Activated T-cell treated with anti-CD3 and anti-CD28 coated beads, Interleukin-2, amount 50 U/mL, for 4 hours (primary cell): ENCODE measurements at places on chromosomes 3 and 15. TPM values are rescaled to one million over a fixed set of nuclear protein-coding genes. Genes with fewer than 3 reads are reported as not detected.
A peak's percentile ranks its signal among the peaks of the same experiment; 100 is the strongest.

FHIT gene
- total RNA-seq, result 0.66 TPM

PRSS50 gene
- total RNA-seq, result not detected

PP2D1 gene
- not detected for total RNA-seq

POTEB gene
- total RNA-seq, result not detected

PARP3 gene
- total RNA-seq, result 9.4 TPM

VEPH1 gene
- not detected for total RNA-seq

GOLGA8M gene
- total RNA-seq, result not detected

CPNE4 gene
- not detected for total RNA-seq

MEX3B gene
- 0.55 TPM for total RNA-seq

GRCh38 chr3:186886202-186886981, 43.9 kb downstream of the ADIPOQ start:
- no peak for DNase-seq

DNA sequence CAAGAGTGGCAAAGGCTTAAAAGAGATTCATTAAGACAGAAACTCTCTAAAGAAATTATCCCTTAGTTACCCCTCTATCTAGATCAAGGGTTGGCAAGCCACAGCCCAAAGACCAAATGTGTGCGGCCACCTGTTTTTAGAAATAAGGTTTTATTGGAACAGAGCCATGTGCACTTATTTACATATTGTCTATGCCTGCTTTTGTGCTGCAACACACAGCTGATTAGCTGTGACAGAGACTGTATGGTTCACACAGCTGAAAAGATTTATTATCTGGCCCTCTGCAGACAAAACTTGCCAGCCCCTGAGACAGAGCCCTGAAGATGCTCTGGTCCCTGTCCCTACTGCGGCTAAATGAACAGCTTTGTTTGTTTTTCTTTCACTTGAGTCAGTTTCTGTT, 88.1 kb downstream of the ADAMTS9 start:
- no peak for DNase-seq

DNA sequence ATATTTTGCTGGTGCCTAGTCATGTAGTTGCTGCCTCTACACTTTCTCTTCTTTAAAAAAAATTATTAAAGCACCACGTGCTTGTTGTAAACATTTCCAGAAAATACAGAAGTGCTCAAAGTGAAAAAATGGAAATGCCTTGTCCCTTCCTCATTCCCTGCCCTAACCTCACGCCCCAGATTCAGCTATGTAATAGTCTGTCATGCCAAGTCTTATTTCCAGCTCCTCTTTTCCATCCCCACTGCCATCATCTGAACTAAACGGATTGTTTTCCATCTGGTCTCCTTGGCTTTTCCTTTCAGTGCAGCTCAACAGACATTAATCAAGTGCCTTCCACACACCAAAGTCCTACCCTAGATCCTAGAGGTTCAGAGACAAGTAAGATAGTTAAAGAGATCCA, 15.5 kb downstream of the ZNF774 start:
- DNase-seq, result no peak

DNA sequence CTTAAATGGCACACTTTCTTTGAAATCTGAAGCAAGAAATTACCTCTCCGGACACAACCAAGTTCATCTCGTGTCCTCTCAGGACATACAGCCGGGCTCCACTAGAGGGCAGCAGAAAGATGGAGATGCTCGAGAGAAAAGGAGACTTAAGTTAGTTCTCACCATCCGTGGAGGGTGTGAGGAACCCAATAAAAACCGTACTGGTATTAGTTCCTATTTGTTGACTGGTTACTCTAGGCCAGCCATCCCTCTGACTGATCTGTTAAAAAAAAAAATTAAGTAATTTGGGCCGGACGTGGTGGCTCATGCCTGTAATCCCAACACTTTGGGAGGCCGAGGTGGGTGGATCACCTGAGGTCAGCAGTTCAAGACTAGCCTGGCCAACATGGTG, 7.9 kb upstream of the CYP11A1 start:
- peak; percentile 84 for DNase-seq

DNA sequence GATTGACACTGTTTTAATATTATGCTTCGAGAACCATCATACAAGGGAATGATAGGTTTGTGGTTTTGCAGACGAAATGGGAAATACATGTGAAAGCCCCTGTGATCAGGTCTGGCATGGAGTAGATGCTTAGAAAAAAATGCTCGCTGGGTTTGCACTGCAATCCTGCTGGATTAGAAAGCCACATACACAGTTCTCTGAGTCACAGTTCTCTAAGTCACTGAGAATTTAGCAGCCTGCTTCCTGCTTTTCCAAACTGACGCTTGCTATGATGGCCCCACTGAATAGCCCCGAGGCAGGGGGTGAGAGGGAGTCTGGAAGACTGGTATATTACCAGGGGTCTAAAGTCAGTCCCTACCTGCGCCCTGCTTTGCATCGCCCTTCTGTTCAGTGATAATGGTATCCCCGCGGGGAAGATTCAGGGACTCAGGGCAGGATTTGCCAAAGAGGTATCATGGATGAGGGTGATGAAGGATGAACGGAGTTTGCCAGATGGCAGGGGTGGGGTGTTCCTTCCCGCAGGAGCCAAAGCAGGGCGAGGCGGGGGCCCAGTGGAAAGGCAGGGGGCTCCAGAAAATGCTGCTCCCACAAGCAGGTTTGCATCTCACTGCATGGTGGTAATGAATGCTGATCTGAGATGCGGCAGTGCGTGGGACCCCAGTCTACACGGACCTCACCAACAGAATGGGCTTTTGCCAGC, 82.3 kb downstream of the IQSEC1 start:
- no peak for DNase-seq

DNA sequence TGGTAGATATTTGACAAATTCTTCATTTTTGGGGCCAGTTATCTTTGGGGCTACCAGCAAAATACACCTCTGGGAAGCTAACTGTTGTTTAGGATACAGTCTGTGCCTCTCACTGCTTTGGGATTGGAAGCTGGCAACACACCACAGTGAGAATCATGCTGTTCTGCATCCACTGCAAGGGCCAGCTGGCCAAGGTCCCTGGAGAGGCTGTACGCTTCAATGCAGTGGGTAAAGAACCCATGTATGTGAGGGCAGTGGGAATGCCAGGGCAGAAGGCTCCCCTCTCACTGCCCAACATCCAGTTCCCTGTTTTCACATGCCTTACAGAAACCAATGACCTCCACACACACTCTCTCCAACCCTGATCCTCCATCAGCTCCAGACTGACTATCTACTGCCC, 20.1 kb downstream of the ZDHHC3 start:
- DNase-seq, result no peak

GRCh38 chr3:118809696-118810498, 224.7 kb downstream of the IGSF11 start:
- no peak for DNase-seq

DNA sequence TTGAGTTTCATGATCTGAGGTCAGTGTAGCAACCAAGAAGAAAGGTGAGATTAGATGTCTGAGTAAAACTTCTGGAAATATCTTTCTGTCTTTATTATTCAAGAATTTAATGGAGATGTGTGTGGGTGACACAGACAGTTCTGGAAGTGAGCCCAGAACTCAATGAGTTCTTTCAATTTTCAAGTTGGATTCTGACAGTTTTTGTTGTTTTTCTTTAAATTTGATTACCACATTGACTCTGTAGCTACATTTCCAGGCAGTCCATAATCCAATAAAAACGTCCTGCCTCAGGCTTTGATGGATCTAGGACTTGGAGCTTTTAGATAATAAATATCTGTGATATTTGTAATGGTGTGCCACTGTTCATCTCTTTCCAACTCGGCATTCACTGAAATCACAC, 3.9 kb upstream of the PARP14 start:
- no peak for DNase-seq

GRCh38 chr3:147215660-147216059, 190.7 kb downstream of the ZIC4 start:
- DNase-seq, result no peak

DNA sequence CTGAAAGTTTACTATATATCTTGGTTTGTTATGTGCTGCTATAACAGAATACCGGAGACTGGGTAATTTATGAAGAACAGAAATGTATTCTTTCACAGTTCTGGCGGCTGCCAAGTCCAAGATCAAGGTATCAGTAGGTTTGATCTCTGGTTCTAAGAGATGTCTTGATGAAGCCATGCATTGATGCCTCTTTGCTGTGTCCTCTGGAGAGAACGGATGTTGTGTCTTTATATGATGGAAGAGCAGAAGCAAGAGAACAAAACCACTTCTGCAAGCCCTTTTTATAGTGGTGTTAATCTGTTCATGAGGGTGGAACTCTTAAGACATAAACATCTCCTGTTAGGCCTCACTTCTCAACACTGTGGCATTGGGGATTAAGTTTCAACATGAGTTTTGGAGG, 62.7 kb downstream of the TCF12 start:
- no peak for DNase-seq

DNA sequence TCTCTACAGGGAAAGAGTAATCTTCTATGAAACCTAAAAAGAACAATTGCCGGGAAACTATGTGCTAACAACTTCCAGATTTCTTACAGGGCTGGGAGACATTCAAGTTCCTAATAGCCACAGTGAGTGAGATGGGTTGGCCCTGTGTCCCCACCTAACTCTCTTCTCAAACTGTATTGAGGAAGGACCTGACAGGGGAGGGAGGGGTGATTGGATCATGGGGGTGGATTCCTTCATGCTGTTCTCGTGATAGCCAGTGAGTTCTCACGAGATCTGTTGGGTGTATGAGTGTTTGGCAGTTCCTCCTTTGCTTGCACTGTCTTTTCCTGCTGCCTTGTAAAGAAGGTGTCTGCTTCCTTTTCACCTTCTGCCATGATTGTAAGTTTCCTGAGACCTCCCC, 958.7 kb downstream of the AGBL1 start:
- no peak for DNase-seq

- DNase-seq, result no peak
These were observed 69.8 kb downstream of the FGF7 start for GRCh38 chr15:49492830-49493229.

- no peak for DNase-seq
These were observed 53.4 kb downstream of the UBE2E1 start for GRCh38 chr3:23859012-23859743.

DNA sequence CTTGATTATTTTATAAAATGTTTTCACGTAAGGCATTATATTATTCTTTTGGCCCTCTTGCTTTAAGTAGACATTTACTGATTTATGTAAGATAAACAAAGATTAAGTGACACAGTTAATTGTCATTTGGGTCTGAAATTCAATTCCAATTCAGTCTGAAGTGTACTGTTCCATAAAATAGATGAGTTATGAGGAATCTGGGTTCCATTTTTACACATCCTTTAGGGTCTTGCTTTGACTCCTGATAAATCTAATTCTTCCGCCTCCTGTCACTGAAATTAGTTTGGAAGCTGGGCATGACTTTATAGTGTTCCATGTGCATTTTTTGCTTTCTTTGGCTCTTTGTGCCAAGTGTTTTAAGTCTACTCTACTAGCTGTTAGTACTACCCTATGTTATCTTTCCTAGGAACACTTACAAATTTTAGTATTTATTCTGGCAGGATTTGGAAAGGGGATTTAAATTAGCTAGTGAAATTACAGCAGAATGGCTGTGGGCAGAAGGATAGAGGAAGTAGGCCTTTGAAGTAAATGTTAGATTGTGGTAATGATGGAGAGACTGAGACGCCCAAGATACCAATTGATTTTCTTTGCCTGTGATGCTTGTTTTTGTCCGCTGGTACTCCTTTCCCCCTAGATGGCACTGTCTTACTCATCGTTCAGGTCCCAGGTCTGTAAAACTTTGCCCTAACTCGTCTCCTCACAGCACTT, 14.3 kb downstream of the ARL8B start:
- DNase-seq, result no peak

GRCh38 chr3:153330901-153331300, 168.9 kb downstream of the RAP2B start:
- no peak for DNase-seq

- no peak for DNase-seq
These were observed 5.6 kb upstream of the FEM1B start for GRCh38 chr15:68271854-68272471.

- DNase-seq, result no peak
These were observed 151.2 kb downstream of the EBLN2 start for GRCh38 chr3:73212683-73213082.

- no peak for DNase-seq
These were observed 10.7 kb downstream of the DHX30 start for GRCh38 chr3:47813551-47814177.
